NCI-H2171 (cell line): ENCODE measurements at places on chromosomes 3 and 15.

- DNase-seq = no peak
Observed at GRCh38 chr3:114518206-114518808, 224.5 kb downstream of the TIGIT start.

DNA sequence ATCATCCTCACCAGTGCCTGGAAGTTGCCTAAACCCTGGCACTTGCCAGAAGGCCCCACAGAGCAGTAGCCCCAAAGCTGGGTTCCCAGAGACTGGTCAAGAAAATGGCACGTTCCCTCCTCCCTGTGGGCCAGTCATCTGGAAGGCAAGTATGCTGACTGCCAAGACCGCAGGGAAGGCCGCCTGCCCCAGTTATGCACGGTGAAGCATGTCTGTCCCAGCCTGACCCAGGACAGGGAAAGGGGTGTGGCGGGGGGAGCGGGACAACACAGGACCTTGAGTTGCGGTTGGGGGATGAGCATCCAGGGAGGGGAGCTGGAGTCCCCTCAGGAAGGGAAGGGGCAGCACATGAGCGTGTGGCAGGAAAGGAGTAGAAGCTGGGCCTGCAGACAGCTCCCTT is 33.0 kb downstream of the RBPMS2 start:
- no peak for DNase-seq

DNA sequence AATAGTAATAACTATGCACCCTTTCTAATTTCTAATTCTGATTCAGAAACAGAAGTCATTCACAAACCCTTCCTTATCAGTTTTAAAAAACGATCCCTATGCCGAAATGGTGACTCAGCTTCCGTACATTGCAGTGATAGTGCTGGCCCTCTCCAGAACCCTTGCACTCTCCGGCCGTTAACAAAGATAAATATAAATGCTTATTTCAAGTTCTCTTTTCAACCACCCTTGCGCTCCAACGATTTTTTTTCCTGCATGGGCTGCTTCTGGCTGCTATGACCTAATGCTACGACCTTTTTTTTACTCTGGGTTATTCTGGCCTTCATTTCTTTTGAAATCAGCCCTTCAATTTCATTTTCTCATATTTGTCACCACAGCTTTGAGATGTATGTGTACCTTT is 646.2 kb downstream of the NTRK3 start:
- DNase-seq = no peak

DNA sequence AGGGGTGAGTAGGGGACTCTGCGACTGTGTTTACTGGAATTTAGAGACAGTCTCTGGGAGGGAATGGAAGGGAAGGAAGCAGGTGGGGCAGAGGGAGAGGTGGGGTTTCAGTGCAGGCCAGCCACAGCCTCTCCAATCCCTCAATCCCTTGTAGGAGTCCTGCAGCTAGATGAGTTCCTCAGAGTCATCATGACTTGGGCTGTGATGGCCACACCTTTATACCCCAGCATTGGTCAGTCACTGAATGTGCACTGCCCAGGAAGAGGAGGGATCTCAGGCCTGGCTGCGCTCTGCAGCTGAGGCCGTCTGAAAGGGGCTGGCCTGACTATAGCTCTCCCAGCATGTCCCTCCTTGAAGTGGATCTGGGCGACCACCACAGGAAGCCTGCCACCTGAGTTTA is 67.3 kb upstream of the GLCE start:
- DNase-seq = no peak

GRCh38 chr3:4983739-4984510 is 4.7 kb downstream of the BHLHE40 start:
- no peak for DNase-seq

DNA sequence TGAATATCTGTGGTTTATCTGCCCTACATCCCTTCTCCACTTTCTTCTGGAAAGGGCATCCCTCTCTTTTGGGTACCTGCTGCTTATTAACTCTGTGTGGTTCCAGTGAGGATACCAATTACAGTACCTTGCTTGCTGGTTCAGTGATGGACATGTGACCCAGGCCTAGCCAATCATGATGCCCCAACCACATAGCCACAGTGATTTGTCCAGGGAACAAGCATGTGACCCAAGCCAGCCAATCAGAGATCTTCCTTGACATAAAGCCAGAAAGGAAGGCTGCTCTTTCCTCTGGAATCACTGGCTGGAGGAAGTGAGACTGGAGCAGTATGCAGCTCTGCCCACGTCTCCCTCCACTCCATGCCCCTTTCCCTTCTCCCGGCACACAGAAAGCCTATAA is 10.9 kb upstream of the TMEM158 start:
- DNase-seq = no peak

GRCh38 chr3:141457624-141458236 is 29.1 kb upstream of the RASA2 start:
- no peak for DNase-seq

DNA sequence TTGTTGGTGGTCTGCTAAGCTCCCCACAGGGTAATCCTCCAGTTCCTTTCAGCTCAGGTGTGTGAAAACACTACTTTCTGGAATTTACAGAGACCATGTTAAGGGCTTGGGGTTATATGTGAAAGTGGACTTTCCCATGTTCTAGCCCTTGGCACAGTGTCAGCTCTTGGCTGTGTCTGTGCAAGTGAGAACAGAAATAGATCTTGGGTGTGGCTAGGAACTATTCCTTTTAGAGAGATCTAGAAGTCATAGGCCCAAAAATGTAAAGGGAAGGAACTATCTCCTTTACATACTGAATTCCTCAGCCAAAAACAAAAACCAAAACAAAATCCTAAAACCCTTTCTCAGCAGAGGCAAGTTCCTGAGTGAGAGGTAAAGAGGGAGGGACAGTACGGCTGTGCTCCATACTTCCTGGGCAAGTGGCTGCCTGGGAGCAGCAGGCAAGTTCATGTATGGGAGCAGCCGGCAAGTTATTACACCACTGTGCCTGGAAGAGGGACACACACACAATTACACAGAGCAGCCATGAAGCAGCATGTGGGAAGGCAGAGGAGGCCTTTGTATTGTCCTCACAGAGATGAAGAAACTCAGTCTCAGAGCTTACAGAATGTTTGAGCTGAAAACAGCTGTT is 19.9 kb upstream of the C3orf62 start:
- DNase-seq = no peak

GRCh38 chr3:132549890-132550578 is 47.0 kb upstream of the ACKR4 start:
- DNase-seq = no peak

- no peak for DNase-seq
Observed at GRCh38 chr3:168049367-168049974, 46.3 kb downstream of the GOLIM4 start.

DNA sequence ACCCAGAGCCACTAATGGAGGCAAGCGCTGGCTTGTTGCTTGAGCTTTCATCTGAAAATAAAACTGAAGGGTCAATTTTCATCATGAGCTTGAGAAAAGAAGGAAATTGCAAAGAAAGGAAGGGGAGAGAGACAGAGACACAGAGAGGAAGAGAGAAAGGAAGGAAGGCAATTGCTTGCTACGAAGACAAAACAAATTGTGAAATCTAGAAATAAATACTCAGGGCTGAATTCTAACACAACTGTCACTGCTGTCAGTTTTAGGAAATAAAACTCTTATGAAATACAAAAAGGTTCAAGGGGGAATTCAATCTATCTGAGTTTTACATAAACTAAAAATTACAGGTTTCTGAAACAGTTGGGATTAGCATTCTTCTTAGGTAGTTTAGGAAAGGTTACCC is 36.7 kb downstream of the FOXP1 start:
- no peak for DNase-seq

- DNase-seq = no peak
Observed at GRCh38 chr3:37227870-37228549, 53.6 kb upstream of the LRRFIP2 start.

DNA sequence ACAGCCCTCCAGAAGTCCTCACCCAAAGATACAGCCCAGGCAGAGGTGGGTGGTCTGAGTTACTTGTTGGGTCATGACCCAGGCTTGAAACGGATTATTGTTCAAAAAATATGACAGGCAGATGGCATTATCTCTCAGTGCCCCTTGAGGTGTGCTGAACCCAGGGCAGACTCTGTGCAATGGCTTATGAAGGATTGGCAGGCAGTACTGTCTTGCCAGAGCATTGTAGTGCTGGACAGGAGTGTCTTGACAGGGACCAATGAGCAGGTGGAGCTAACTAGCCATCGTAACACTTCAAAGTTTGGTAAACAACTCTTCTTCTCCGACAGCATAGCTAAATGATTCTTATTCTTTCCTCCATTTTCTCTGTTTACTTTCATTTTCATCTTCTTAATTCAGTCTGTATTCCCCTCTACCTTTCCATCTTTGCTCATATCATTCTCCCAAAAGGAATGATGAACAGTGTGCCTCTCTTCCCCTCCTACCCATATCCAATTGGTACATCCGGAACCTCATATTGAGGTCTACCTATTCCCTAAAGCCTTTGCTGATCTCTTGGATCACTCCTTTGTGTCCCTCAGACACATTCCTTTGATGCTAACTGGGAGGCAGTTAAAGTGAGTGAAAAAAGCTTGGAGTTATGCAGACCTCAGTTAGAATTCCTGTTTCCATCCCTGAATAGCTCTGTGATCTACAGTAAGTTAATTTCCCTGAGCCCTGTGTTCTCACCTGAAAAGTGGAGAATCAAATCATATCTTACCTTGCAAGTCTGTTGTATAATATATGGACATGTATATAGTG is 2.6 kb upstream of the IL20RB start:
- no peak for DNase-seq

DNA sequence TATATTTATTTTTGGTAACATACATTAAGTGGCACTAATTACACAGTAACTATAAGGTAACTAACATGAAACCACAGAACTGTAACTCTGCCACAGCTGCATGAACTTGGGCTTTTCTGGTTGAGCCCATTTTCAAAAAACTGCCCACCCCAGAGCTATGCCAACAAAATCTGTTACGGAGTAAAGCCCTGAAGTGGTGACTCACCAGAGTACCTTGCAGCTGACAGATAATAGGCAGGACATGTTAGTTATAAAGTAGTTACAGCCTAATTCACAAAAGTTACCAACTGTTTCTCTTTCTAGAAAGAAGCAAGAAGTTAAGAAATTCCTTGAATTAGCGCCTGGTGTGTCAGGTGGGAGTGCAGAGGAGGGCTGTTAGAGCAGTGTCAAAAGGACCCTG is 1.5 kb upstream of the GPX1 start:
- DNase-seq = no peak

DNA sequence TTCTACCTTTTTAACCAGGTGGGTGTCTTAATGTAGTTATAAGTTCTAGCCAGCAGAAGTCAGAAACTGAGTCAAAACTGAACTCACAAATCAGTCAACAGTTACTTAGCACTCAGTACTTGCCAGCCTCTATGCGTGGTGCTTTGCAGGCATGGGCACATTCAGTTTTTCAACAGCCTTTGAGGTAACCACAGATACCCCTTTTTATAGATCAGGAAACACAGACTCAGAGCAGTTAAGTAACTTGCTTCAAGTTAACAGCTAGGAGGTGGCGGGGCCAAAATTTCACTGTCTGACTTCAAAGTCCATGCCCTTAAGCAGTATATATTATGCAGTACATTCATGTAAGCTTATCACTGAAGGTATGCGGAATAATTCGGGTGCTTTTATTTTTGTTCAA is 139.4 kb downstream of the FHIT start:
- DNase-seq = no peak

- DNase-seq = no peak
Observed at GRCh38 chr15:73996939-73997338, 2.4 kb downstream of the PML start.

DNA sequence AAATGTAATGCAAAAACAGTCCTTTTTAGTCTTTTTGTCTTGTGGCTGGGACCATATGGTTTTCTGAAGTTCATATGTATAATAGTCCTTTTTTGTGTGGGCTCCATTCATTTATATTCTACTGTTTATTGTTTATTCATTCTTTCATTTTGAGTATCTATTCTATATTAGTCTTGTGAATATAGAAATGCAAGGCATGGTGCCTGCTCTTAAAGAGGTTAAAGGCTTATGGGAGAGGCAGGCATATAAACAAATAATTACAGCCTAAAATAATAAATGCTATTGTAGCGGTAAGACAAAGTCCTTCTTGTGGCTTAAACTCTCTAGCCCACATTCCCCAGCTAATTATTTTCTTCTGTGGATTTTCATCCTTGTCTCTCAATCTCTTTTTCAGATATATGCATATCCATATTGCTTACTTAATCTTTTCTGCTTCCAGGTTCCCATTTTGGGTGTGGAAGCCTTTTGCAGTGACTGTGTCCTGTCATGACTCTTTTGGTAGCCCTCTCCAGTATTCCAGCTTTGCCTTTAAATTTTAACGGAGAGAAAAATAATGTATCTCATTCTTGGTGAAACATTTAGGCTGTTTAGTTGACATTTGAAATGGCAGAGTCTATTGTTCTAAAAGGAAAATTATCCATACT is 101.6 kb downstream of the PPM1L start:
- DNase-seq = no peak

DNA sequence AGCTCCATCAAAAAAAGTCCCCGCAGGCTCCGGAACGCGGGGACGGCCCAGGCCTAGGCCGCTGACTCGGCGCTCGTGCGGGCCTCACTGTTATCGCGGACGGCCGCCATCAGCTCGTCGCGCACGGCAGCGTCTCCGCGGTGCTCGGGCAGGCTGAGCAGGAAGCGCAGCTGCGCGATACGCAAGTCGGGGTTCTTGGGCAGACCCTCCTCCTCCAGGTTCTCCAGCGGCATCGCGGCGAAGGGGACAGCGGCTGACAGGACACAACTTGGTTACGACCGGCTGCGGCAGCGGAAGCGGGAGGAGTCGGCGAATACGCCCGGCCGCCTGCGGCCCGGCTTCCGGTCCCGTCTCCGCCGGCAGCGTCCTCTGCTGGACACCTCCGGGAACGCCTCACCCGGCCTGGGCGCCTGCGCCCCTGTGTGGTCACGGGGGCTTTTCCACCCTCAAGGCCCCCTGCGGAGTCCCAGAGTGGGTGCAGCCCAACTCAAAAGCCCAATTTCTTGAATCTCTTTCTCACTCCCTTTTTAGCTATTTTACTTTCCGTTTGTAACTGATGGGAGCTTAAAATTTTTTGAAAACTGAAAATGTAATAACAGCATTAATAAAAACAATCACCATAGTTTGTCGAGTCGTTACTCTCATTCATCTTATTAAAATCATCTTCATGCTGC is at the start of gene PSMD6:
Gene PSMD6, minus strand, starts transcription at position 308 of the 674 bp plus-strand sequence. Its CDS starts 75 bp downstream, at position 233.
- peak; percentile 48 for DNase-seq

- no peak for DNase-seq
Observed at GRCh38 chr3:98952404-98952803, 50.9 kb upstream of the DCBLD2 start.

DNA sequence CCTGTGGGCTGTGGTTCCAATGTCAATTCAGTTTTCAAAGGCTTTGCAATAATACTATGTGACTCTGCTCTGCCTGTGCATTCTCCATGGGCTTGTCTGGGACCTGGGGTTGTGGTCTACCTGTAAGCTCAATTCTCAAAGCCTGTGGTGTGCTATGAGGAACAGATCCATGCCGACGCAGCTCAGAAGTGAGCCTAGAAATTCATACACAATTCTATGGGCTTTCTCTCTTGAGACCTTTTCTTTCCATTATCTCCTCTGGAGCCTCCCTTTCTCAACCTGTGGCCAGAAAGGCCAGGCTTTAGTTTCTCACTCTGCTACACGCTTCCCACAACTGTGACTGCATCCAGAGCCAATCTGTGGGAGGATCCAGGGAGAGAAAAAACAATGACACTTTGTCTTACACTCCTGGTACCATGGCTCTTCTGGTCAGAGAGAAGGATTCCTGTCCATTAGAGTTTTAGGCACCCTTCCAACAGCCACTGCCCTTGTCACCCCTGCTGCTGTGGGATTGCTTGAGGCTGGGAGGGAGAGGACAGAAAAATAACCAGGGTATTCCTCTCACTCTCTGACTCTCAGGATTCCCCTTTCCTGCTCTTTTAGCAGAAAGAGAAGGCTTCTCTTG is 34.1 kb upstream of the KLF13 start:
- DNase-seq = no peak
